ENCODE measurements at places on chromosomes 7 and 10. TPM values are rescaled to one million over a fixed set of nuclear protein-coding genes. Genes with fewer than 3 reads are reported as not detected.

The HOXA9 gene
- 24.6 TPM for total RNA-seq

The NRCAM gene
- total RNA-seq, result 26.8 TPM

The VWC2 gene
- total RNA-seq, result not detected

The AMPH gene
- 0.07 TPM for total RNA-seq

The PVRIG gene
- not detected for total RNA-seq

The SMKR1 gene
- total RNA-seq, result 1.2 TPM

The EPHB4 gene
- 146 TPM for total RNA-seq

The BAIAP2L1 gene
- 2.4 TPM for total RNA-seq

The RBP4 gene
- total RNA-seq, result not detected

The TES gene
- total RNA-seq, result 93.7 TPM

The THSD7A gene
- 4.0 TPM for total RNA-seq

The GHRHR gene
- not detected for total RNA-seq

The ANKRD22 gene
- not detected for total RNA-seq

The IGFBP3 gene
- 71.4 TPM for total RNA-seq

The TRIM74 gene
- not detected for total RNA-seq

The BICC1 gene
- not detected for total RNA-seq

The NOD1 gene
- 21.9 TPM for total RNA-seq

The GPR26 gene
- not detected for total RNA-seq

The CROT gene
- 13.4 TPM for total RNA-seq

The PPP1R17 gene
- total RNA-seq, result not detected

The HOXA10 gene
- 6.5 TPM for total RNA-seq

The PKD2L1 gene
- total RNA-seq, result not detected

The SFRP5 gene
- not detected for total RNA-seq

The MRLN gene
- total RNA-seq, result not detected

The HPS1 gene
- 67.1 TPM for total RNA-seq

The CYP2C19 gene
- not detected for total RNA-seq

The AS3MT gene
- 1.1 TPM for total RNA-seq

The SPDYE2 gene
- not detected for total RNA-seq

The C10orf53 gene
- total RNA-seq, result not detected
